ENCODE measurements at places on chromosomes 6 and 20. TPM values are rescaled to one million over a fixed set of nuclear protein-coding genes. Genes with fewer than 3 reads are reported as not detected.

The ADGB gene
- not detected for total RNA-seq

The BEND6 gene
- total RNA-seq, result 1.7 TPM

The RHAG gene
- total RNA-seq, result 0.42 TPM

The TBXT gene
- total RNA-seq, result not detected

The GRM1 gene
- total RNA-seq, result not detected

DNA sequence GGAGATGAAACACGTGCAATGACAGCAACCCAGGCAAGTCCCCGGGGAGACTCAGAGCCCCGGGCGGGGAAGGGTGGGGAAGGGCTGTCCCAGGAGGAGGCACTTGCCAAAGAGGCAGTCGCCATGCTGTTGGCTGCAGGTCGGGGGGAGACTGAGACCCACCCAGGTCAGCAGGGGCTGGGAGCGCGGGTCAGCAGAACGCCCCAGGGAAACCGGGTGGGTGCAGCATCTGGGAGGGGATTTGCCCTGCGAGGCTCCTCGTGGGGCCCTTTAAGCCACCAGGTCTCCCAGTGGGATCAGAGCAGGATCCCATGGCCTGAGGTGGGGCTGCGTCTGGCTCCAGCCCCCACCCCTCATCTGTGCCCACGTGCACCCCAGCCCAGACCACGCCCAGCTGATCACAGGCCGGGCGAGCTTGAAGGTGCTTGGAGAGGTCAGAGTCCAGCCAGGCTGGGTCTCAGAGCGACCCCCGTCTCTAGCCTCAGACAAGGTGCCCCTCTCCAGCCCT, 65.5 kb downstream of the YTHDF1 start:
- no peak for DNase-seq

- DNase-seq, result no peak
These were observed 141.8 kb downstream of the SIM1 start for GRCh38 chr6:100322886-100323285.

DNA sequence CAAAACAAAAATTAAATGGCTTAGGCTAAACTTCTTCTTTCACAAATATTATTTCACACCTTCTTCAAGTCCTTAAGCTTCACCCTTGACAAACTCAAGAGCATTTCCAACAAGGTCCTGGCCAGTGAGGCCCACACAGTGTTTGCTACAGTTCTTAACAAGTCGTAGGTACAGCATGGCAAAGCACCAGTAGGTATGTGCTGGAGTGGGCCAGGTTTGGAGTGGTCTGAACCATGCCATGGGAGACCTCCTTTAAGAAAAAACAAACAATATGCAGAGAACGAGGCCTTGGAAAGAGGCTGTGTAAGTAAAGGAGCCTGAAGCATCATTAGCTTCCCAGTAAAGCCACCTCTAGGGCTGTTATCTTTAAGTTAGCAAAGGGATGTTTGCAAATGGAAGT, 154.3 kb upstream of the SNX9 start:
- no peak for DNase-seq

DNA sequence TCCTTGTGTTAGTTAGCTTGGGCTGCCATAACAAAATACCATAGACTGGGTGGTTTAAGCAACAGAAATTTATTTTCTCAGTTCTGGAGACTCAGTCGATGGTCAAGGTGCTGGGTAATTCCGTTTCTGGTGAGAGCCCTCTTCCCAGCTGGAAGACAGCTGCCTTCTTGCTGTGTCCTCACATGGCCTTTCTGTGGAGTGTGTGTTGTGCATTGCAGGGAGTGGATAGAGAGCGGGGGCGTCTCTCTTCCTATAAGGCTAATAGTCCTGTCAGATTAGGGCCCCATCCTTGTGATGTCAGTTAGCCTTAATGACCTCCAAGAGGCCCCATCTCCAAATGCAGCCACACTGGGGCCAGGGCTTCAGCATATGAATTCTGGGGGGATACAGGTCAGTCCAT, 19.2 kb downstream of the CHMP4B start:
- DNase-seq, result no peak

DNA sequence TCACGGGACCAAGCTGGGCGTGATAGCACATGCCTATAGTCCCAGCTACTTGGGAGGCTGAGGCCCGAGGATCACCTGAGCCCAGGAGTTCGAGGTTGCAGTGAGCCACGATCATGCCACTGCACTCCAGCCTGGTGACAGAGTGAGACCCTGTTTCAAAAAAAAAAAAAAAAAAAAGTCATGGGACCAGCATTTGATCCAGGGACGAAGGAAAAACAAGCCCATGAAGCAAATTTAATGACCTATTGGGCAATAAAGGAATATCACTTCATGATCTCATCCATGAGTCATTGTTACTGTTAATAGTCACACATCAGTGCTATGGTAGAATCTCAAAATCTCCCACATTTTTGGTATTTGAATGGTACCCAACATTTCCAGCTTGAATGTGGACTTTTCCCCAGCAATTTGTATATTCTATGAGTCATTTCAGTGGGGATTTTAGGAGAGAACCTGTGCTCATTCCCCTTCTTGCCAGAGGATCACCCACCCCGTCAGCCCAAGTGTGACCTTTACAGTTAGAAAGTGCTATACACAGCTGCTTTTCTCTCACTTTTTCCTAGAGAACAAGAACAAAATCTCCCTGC, 8.5 kb upstream of the SOD2 start:
- DNase-seq, result no peak

GRCh38 chr6:14202947-14203346, 85.4 kb downstream of the CD83 start:
- no peak for DNase-seq

DNA sequence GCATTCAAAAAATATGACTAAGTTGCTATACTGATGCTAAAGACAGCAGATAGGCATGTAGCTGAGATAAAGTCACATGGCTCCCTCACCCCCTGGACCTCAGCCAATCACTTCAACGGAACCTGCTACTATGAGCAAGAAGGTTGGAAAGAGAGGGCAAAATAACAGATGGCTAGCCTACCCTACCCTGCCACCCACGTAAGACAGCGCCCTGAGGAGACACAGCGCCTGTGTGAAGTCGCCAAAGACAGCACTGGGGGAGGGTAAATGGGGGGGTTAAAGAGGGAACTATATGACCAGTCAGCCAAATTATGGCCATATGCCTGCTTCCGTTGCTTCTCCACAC, 163.2 kb downstream of the RALGAPA2 start:
- no peak for DNase-seq

- DNase-seq, result no peak
These were observed 127.0 kb downstream of the MAFB start for GRCh38 chr20:40562031-40562430.

GRCh38 chr6:7761051-7761450, 35.2 kb downstream of the BMP6 start:
- DNase-seq, result no peak

DNA sequence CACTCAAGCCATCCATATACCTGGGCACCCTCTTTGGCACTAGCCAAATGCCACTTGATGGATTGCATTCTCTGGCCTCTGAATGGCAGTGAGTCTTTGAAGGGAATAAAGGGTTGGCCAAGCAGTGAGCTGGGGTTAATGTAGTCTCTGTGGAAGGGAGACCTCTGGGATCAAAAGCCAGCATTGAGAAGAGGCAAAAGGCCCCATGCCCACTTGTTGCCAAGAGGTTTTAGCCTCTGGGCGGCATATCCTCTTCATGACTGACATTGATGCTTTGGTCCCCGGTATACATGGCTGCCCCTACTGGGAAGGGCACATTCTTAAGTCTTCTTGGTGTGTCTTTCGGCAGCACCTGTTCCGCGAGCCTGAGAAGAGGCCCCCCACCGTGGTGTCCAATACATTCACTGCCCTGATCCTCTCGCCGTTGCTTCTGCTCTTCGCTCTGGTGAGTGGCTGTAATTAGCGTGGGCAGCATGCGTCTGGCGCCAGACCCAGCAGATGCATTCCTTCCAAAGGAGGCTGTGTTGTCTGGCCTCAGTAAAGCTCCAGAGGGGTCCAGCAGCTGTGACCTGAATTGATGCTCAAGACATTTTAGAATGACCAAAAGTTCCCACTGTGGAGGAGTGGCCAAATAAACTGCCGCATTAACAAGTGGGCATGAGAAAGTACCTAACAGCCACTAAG, 29.5 kb downstream of the GHRH start:
- DNase-seq, result no peak

DNA sequence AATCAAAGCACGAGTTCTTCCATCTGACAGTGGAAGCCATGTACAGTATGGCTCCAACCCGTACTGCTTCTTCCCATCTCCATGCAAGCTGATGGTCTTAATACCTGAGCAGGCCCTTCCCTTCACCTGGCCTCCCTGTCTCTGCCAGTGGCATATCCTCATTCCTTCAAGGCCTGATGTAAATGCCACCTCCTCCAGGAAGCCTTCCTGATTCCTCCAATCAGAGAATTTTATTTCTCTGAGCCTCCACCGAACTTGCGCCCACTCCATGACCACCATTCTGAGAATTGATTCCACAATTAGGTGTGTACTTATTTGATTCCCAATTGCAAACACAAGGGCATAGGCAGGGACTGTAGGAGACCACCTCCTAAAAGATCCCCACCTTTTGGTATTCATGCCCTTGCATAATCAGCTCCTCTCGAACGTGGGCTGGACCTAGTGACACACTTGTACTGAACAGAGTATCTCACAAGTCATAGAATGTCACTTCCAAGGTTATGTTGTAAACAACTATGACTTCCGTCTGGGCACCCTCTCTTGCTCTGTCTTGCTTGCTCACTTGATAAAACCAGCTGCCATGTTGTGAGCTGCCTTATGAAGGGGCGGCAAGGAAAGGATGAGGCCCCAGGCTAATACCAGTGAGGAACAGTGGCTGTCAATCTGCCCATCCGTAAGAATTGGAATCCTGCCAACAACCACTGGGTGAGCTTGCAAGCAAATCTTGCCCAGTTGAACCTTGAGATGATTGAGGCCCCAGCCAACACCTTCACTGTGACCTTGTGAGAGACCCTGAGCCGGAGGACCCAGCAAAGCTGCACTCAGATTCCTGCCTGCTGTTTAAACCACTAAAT, 38.8 kb downstream of the CPNE5 start:
- no peak for DNase-seq

GRCh38 chr20:53408691-53409446, 184.8 kb downstream of the ZNF217 start:
- DNase-seq, result no peak

DNA sequence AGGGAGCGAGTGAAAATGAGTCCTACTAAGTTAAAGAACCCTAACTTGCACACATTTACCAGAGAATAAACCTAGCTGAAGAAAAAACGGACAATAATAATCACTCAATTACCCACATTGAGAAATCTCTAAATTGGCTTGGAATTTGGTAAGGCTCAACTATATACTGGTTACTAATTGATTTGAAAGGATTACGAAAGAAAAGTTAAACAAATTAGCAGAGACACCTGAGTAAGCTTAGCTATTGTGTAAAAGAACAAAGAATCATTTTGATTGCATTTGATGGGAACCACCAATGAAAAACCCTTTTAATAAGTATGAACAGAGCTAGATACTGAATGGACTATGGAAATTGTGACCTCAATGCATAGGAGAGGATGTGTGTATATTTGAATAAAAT, 118.6 kb upstream of the ADGRF1 start:
- no peak for DNase-seq

DNA sequence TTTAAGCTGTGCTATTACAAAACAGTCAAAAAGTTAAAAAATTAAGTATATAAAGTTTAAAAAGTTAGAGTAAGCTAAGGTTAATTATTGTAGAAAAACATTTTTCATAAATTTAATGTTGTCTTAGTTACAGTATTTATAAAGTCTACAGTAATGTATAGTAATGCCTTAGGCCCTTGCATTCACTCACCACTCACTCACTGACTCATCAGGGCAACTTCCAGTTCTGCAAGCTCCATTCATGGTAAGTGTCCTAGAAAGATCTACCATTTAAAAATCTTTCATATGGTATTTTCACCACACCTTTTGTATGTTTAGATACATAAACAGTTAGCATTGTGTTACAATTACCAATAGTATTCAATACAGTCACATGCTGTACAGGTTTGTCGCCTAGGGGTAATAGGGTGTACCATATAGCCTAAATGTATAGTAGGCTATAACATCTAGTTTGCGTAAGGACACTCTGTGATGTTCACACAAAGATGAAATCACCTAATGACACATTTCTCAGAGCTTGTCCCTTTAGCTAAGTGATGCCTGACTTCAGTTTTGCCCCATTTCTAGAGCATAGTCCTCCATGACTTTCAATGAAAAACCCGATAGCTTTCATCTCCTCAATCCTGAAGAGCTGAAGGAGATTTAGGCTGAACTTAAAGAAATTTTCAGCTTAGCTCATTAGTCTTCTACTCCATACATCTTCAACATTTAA, 14.9 kb upstream of the HLA-DRA start:
- DNase-seq, result no peak

DNA sequence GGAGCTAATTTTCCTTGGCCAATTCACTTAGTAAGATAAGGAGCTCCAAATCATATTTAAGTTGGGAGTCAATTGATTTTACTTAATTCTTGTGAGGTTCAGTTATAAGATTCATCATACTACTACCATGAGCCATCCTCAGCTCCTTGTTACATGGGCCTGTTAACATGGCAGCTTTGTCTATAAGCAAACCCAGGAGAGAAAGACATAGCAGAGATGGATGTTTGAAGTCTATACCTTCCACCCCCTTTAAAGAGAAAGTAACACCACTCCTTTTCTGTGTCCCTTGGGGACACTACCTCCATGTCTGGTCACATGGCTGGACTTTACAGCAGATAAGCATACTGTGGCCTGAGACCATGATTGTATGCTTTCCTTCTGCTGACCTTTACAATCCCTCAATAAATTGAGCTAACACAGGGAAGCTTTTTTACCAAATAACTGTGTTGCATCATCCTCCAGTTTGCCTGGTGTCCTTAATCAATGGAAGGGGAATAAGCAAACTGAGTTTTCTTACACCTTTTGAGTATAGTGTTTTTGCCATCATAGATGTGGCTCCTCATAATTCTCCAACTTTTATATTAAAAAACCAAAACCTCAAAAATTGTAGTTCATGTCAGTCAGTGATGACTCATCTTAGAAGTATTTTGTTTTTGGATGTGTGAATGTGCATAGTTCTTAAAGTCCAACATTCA, 9.8 kb upstream of the ZNFX1 start:
- no peak for DNase-seq

DNA sequence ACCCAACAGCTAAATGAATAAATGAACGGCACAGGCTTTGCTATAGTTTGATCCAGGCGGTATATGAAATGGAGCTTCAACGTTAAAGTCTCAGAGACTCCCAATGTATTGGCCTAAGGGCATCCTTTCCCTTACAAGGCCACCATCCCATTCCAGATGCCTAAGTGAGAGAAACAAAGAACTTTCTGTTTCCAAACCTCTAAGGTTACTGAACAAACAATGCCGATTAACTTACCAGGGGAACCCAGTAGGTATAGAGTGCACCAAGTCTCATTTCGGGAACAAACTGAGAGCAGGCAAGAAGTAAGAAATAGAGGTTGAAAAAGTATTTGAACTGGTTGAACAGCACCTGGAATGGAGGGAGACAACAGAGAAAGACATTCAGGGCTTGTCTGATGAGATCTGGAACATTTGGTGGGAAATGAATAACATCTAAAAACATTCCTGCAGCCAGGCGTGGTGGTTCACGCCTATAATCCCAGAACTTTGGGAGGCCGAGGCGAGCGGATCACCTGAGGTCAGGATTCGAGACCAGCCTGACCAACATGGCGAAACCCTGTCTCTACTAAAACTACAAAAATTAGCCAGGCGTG, 42.5 kb downstream of the ATP9A start:
- DNase-seq, result no peak

Data from esophagus muscularis mucosa (tissue), 4 donors.